ENCODE measurements at places on chromosomes 12 and 14. TPM values are rescaled to one million over a fixed set of nuclear protein-coding genes. Genes with fewer than 3 reads are reported as not detected.

- no peak overlapping the region for H3K4me3 ChIP-seq
- H3K36me3 ChIP-seq: no peaks in the 10 kb centered on the region
- no peaks in the 10 kb centered on the region for H3K27me3 ChIP-seq
- H3K4me1 ChIP-seq: no peaks in the 10 kb centered on the region
Observed at GRCh38 chr12:109762071-109762672, 48.5 kb downstream of the FAM222A start.

DNA sequence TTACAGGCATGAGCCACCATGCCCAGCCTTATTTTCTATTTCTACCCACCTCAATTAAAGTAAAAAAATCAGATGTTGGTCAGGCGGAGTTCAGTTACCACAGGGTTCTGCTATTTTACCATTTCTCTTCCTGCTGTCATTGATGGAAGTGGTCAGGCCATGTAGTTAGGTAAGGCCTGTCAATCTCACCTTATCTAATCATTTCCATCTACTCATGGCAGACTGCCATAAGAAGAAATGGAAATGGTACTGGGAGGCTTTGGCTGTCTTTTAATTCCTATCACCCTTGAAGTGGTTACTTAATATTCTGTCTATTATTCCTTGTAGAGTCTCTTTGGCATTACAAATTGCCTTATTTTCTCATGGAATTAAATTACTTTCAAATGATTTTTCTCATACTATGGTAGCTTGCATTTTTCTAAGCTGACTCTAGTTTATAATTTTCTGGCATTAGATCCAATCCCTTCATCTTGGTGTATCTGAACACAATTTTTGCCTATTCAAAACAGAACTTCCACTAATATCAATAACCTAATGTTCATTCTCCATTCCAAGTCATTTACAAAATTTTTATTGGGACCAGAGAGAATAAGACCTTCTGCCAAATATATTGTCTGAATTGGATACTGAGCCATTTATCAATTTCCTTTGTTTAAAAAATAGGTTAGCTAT, 198.7 kb downstream of the DACT1 start:
- H3K27ac ChIP-seq: no peak overlapping the region
- no peaks in the 10 kb centered on the region for H3K36me3 ChIP-seq
- H3K4me3 ChIP-seq: no peak overlapping the region
- DNase-seq: no peak
- no peaks in the 10 kb centered on the region for H3K27me3 ChIP-seq
- H3K4me1 ChIP-seq: no peaks in the 10 kb centered on the region

- H3K27me3 ChIP-seq: no peaks in the 10 kb centered on the region
- no peak overlapping the region for H3K27ac ChIP-seq
- H3K4me3 ChIP-seq: no peak overlapping the region
- no peaks in the 10 kb centered on the region for H3K4me1 ChIP-seq
- no peaks in the 10 kb centered on the region for H3K36me3 ChIP-seq
Observed at GRCh38 chr12:105674871-105675699, 344.6 kb downstream of the C12orf75 start.

DNA sequence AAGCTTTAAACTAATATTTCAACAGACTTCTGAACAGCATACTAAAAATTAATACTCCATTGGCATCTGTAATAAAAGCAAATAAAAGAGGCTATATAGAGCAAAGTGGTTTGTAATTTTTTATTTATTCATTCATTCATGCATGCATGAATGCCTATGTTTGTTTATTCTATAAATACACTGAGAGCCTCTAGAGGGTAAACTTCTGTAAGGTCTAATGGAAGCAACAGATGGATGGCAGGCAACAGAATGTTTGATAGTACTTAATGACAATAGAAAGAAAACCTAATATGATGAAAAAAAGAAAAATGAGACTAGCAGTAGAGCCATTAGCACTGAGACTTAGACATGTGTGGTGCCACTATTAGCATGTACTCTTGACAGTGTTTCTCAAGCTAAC, 253.1 kb downstream of the CCDC91 start:
- H3K27ac ChIP-seq: no peak overlapping the region
- H3K36me3 ChIP-seq: no peaks in the 10 kb centered on the region
- no peak overlapping the region for H3K4me3 ChIP-seq
- H3K4me1 ChIP-seq: no peaks in the 10 kb centered on the region
- no peaks in the 10 kb centered on the region for H3K27me3 ChIP-seq
- no peak for DNase-seq

DNA sequence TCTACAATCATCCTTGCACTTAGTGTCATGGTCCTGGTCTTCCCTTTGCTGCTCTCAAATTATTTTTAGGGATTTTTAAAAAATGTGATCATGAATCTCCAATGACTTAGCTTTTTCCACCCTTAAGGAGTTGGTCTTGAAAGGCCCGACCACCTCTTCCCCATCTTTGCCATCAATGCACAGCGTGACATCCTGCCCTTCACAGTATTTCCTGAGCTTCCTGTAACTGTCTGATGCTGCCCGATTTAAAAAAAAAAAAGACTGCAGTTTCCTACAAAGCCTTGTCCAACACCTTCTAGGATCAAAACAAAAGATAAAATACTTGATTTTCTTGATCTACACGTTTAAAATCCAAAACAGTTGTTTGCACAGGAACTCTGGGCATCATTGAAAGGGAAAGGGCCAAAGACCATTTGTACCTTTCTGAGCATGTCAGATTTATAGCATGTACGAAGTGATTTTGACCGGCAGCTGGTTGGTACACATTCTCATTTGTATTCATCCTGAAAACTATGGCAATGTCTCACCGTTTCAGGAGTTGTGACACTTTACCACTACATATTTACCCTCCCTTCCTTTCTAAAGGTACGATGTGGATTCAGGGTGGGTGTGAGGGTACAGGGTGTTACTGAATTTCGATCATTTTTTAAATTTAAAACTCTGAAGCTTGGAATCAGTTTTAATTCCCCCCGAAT, 7.4 kb upstream of the ELK3 start:
- no peak for DNase-seq
- H3K36me3 ChIP-seq: no peaks in the 10 kb centered on the region

- H3K4me1 ChIP-seq: no peaks in the 10 kb centered on the region
- H3K27ac ChIP-seq: no peak overlapping the region
- DNase-seq: no peak
- H3K27me3 ChIP-seq: peaks cover 4% of the 10 kb centered on the region
- H3K4me3 ChIP-seq: no peak overlapping the region
Observed at GRCh38 chr14:100622708-100623485, 35.7 kb upstream of the BEGAIN start.

DNA sequence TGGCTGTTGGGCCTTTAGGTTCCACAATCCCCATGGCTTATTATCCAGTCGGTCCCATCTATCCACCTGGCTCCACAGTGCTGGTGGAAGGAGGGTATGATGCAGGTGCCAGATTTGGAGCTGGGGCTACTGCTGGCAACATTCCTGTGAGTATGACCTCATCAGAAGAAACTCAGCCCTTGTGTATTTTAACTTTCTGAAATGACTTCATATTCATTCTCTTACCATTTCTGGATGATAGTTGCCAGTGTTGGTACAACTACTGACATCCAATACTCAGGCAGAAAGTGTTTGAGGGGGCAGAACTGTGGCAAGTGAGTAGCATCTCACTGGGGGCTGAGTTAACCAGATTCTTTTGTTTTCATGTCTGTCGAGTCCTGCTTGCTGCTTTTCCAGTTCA, 2.3 kb downstream of the DAZAP2 start:
- no peak overlapping the region for H3K27ac ChIP-seq
- H3K36me3 ChIP-seq: peaks cover 6% of the 10 kb centered on the region
- DNase-seq: no peak
- no peaks in the 10 kb centered on the region for H3K27me3 ChIP-seq
- H3K4me3 ChIP-seq: no peak overlapping the region
- H3K4me1 ChIP-seq: peaks cover 5% of the 10 kb centered on the region

DNA sequence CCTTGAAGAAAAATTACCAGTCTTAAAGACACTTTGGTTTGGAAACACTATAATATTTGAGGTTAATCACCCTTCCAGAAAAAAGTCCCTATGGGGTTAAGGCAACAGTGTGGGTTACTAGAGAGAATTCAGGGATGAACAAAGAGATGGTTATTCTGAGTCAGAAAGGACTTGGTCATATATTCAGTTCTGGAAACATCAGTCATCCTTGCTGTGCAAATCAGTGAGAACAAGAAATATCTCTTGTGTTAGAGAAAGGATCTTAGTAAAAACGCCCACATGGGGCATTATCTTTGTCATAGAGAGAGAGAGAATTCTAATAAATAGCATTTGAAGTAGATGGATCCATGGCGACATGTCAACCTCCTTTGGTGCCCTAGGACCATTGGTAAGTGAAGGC, 59.4 kb upstream of the E2F7 start:
- DNase-seq: no peak
- no peaks in the 10 kb centered on the region for H3K27me3 ChIP-seq
- H3K36me3 ChIP-seq: no peaks in the 10 kb centered on the region
- no peaks in the 10 kb centered on the region for H3K4me1 ChIP-seq

- no peaks in the 10 kb centered on the region for H3K36me3 ChIP-seq
- no peaks in the 10 kb centered on the region for H3K4me1 ChIP-seq
- H3K27ac ChIP-seq: no peak overlapping the region
- DNase-seq: no peak
- H3K27me3 ChIP-seq: no peaks in the 10 kb centered on the region
Observed at GRCh38 chr12:26245175-26245942, 50.0 kb downstream of the SSPN start.

DNA sequence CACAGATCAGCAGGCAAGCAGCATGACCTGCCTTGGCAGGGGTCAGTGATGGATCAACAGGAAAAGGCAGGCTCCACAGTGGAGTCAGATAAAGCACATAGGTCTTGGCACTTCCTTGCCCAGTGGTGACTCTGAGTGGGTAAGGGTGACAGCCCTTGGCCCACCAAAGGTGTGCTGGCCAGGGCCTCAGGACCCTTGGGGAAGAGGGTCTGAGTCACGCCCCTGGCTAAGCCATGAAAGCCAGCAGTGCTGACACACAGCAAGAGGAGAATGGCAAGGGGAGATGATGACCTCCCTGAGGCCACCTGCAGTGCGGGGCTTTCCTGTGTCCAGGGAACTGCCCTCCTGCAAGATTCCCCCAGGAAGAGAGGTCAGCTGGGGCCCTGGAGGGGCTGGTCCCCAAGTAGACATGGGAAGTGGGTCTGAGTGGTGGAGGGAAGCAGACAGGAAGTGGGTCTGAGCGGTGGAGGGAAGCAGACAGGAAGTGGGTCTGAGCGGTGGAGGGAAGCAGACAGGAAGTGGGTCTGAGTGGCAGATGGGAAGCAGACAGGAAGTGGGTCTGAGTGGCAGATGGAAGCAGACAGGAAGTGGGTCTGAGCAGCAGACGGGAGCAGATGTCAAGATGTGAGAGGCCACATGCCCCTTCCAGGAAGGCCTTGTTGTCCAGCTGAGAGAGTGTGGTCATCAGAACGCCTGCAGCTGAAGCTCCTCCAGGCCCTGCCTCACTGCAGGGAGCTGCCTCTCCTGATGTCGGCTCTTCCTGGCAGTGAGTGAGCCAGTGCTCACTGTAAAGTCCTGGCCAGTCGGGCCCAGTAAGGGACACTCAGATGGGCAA, 34.8 kb downstream of the DIO3 start:
- H3K4me1 ChIP-seq: no peaks in the 10 kb centered on the region
- no peaks in the 10 kb centered on the region for H3K27me3 ChIP-seq
- DNase-seq: no peak
- no peak overlapping the region for H3K4me3 ChIP-seq
- H3K36me3 ChIP-seq: no peaks in the 10 kb centered on the region
- H3K27ac ChIP-seq: no peak overlapping the region

- H3K27me3 ChIP-seq: no peaks in the 10 kb centered on the region
- no peak for DNase-seq
- no peak overlapping the region for H3K4me3 ChIP-seq
- H3K27ac ChIP-seq: no peak overlapping the region
- no peaks in the 10 kb centered on the region for H3K36me3 ChIP-seq
- H3K4me1 ChIP-seq: peaks cover 13% of the 10 kb centered on the region
Observed at GRCh38 chr14:76770521-76771436, 9.5 kb downstream of the VASH1 start.

DNA sequence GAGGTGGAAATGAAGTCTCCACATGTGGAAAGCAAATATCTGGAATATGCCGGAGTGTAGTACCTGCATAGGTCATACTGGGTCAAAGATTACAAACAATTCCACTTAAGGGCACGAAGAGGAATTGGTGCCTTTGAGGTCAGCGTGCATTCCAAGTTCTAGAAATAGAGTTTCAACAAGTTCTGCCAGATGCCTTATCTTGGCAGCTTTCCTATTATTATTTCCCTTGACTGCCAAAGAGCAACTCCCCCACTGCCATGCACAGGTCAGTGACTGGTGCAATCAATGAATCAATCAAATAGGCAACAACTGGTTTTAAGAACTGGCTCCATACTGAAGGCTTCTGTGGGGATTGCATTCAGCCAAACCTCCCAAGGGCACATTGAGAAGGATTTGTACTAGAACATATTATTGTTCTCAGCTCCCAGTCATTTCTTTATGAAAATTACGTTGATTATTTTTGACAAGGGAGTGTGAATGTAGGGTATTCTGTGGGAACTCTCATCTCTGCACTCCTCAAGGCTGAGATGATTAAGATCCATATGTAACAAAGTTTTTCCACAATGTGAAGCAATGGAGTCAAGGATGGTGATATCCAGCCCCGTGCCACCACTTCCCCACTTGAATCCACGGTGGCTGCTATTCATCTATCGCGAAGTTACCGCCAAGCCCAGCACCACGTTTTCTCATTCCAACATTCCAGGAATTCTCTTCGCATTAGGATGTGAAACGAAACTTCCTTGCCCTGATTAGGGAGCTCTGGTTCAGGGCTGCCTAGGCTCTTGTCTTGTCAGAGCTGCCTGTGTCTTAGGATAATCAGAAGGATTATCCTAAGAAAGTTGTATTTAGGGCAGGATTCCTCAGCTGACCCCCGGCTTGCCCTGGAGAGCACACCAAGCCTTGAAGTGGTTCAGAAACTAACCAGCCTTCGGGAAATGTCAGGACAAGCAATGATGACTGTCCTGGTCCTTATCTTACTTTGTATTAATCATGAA, 115.1 kb upstream of the PCED1B start:
- no peak overlapping the region for H3K4me3 ChIP-seq
- no peaks in the 10 kb centered on the region for H3K36me3 ChIP-seq
- DNase-seq: no peak

DNA sequence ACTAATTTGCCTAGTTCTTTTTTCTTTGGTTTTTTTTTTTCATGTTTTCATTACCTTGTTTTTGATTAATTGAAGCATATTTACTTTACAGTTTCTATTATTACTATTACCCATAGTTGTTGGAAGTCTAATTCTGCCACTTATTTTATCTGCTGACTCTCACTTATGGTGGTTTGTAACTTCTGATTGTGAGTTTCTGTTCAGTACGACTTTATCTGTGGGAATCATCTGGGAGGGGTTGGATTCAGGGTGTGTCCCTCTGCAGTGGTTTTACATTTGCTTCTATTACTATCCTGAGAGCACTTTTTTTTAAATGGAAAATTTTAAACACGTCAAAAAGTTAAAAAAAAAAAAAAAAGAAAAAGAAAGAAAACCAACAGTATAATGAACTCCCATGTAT, 26.4 kb upstream of the SOS2 start:
- no peaks in the 10 kb centered on the region for H3K36me3 ChIP-seq
- H3K4me1 ChIP-seq: no peaks in the 10 kb centered on the region
- DNase-seq: no peak
- H3K27me3 ChIP-seq: no peaks in the 10 kb centered on the region

- H3K4me1 ChIP-seq: peaks cover 24% of the 10 kb centered on the region
- peaks cover 15% of the 10 kb centered on the region for H3K36me3 ChIP-seq
- no peak for DNase-seq
Observed at GRCh38 chr12:6605421-6606330, 1.5 kb downstream of the CHD4 start.

- no peaks in the 10 kb centered on the region for H3K4me1 ChIP-seq
- no peak for DNase-seq
- H3K27ac ChIP-seq: no peak overlapping the region
- no peak overlapping the region for H3K4me3 ChIP-seq
Observed at GRCh38 chr14:96243785-96244184, 12.2 kb upstream of the BDKRB1 start.

Gene RHNO1
- total RNA-seq: 33.3 TPM

Gene HNRNPC
- 766 TPM for total RNA-seq

Gene ACSM4
- total RNA-seq: not detected

Gene CABP1
- total RNA-seq: 2.4 TPM

Gene TRIM9
- 0.18 TPM for total RNA-seq

Gene LGR5
- total RNA-seq: not detected

Gene KRT6A
- not detected for total RNA-seq

Measured in GM12878 (cell line).